ENCODE measurements at places on chromosomes 12 and 14.

DNA sequence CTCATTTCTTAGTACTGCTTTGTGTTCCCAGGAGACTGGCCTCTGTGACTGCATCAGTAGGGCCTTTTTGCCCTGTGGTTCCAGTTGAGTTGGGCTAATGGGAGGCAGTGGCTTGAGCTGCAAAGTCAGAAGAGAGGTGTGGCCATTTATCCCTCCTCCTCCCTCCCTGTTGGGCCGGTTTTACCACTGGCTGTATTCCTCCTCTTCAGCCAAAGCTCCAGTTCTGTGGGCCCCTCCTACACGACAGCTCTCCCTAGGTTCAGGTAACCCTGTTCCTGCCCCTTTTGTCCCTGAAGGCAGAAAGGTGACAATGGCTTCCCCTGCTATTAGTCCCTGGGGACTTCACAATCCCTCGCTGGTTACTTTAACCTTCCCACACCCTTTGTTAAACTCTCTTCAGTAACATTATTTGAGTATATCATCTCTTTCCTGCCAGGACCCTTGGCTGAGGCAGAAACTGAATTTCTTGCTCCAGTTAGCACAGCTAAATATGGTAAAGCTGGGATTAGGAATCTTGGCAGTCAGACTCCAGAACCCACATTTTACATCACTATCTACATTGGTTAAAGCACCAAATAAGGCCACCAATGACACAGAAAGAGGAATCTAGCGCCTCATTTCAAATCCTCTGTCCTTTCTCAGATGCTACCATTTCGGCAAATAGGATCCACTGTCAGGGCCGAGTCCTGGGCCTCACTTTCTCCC, 121.9 kb upstream of the SLC35F4 start:
- DNase-seq, result no peak

DNA sequence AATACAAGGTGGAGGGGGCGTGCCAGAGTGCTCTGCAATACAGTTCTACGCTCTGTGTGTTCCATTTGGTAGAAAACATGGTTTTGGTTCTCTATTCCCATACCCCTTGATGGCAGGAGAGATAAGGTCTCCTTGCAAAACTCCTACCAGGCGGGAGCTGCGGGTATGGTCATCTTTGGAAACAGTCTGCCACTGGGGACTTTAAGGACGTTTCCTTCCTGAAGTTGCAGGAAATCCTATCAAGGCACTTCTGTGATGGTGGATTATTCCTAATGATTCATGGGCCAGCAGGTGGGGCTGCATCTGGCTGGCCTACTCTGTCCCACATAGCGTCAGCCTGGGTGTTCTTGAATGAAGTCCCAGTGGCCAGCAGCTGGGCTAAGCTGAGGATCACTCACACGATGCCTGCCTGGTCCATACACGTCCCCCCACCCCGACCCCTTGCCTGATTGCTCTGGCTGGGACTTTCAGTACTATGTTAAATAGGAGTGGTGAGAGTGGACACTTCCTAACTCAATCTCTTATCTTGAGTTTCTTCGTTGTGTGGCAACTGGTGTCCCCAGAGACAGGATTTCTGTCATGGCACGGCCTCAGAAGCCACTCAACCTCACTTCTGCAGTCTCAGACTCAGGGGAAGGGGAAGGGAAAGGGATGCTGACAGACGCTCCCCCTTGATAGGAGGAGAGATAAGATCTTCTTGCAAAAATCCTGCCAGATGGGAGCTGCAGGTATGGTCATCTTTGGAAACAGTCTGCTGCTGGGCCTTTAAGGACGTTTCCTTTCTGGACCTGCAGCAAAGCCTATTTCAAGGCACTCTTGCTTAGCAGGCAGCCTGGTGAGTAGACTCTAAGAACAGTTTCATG, 61.0 kb upstream of the FKBP4 start:
- no peak for DNase-seq

DNA sequence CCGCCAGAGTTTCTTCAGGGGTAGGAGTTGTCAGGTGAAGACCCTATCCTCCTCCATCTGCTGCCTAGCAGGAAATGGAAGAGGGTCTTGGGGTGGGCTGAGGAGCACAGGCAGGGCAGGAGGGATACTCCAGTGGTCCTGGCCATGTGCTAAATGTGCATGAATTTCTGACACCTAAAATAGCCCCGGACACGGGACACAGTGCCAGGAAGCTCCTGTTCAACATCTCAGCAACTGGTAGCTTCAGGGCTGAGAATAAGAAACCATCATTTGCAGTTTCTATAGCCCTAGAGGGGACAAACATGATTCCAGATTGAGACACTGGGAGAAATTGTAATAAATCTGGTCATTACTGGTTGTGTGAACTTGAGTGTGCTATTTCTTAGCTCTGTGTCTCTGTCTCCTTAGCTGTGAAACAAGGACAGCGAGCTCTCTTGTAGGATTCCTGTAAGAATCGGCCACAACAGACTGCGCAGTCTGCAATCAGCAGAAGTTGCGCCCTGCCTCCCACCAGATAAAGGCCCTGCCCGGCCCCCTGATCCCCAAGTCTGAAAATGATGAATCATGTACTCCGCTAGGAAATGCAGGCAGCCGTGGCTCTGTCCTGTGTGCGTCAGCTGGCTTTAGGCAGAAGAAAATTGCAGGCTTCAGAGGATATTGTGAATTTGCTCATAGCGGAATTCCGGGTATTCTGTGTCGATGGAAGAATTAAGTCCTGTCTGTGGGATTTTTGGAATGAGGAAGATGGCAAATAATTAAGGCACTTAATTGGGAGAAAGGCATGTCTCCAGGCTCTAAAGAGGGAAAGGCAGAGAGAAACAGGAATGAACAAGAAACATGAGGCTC, 35.2 kb upstream of the MEG3 start:
- DNase-seq, result no peak

GRCh38 chr14:102279688-102280348, 25.1 kb downstream of the MOK start:
- no peak for DNase-seq

DNA sequence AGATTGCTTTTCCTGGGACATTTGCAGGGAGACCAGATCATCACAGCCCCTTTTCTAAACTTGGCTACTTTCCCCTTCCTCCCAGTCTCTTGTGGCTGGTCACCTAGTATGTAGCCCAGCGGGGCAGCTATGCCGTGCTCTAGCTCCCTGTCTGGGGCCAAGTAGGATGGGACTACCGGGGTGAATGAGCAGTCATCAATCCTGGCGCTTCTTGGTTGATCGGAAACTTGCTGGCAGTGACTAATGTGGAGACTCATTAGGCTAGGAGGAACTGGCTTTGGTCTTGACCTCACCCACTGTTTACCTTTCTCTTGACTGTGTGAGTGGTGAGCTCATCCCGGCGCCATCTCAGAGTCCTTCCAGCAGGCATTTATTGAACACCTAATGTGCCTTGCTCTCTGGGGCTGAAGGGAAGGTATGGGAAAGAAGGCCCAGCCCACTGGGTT, 15.9 kb downstream of the PLEKHG3 start:
- peak; percentile 73 for DNase-seq
